ENCODE measurements at places on chromosomes 1 and 21.

DNA sequence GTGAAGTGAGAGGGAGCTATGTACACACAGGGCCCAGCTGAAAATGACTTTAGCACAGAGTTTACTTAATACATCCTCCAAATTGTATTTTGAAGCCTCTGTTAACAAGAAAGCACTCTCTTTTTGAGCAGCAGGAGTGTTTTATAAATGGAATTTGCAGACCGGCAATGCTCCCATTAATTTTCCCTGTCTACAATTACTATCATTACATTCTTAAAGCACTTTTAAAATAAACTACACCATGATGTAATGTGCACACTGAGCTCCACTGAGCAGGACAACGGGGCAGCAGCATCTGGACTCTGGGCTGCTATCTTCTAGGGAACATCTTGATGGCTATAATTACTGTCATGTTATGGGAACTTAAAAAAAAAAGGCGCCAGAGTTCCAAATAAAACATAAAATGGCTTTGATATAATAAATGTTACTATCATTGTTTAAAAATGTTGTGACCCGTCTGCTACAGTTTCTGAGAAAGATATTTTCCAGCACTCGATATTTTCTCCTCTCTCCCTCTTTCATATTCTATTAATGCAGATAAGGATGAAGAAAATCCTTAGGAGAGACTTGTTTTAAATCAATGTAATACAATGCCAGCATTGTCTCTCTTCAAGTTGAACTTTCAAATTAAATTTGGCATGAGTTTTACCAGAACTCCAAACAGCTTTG, 150.9 kb downstream of the HLX start:
- DNase-seq, result no peak

DNA sequence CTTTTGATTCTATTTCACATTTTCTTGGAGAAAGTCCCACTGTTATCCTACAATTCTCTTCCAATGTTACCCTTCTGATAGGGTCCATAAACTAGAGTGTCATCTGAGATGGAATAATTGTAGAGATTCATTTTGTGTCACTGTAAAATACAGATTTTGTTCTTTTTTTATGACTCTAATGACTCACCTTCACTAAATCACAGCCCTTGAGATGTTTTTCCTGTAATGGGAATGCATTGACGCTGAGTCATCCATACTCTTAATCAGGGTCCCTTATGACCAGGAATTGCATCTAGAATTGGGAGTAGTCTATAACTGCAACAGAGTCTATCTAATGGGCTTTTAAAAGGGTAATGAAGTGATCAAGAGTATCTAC, 315.5 kb downstream of the TGFB2 start:
- no peak for DNase-seq

DNA sequence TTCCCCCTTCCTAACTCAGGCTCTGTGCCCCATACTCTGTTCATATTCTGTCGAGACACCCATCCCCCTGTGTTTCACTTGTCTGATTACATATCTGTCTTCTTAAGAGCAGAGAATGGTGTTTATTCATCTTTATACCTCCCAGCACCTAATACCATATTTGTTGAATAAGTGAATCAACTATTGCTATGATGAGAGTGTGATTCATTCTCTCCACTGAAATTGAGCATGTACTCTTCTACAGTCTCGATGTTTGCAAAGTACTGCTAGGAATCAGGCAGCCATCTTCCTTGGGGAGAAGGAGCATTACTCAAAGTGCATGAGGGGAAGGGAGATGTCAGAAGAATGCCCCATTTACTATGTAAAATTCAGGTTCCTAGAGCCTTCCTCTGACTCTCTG, 27.0 kb downstream of the TBX15 start:
- DNase-seq, result no peak

DNA sequence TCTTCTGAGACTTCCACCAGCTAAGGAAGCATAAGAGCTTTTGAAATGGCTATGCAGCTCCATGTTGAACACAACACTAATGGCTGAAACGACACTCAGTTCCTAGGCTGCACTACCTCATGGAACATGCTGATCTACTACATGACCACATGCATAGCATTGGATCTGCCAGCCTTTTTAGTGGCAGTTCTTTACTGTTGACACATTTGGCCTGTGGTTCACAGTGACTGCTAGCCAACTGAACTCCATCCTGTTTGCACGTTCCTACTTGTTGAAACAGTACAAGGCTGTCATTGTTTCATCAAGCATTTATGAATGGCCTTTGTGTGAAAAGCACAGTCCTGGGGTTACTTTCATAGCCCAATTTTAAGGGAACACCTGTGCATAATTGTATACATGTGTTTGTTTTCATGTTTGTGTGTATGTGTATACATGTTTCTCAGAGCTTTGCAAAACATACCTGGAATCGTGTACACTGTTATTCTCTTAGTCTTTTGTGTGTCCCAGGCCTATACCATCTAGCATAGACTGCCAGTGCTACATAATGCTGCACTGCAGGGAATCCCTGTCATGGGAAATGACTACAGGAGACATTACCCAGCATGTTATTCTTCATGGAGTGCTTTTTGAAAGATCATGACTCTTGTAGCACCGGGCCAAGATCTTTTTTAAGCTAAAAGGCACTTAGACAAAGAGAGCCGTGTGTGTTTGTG, 179.6 kb upstream of the ESRRG start:
- no peak for DNase-seq

GRCh38 chr1:52904927-52905698, 16.4 kb downstream of the ECHDC2 start:
- DNase-seq, result peak; percentile 49

- DNase-seq, result no peak
These were observed 52.6 kb downstream of the AHDC1 start for GRCh38 chr1:27551170-27551952.

GRCh38 chr1:180489976-180490375, 12.4 kb downstream of the ACBD6 start:
- DNase-seq, result no peak

GRCh38 chr1:46520063-46520911, 30.7 kb downstream of the DMBX1 start:
- no peak for DNase-seq

GRCh38 chr1:179706339-179706941, 36.7 kb upstream of the FAM163A start:
- DNase-seq, result peak; percentile 46

DNA sequence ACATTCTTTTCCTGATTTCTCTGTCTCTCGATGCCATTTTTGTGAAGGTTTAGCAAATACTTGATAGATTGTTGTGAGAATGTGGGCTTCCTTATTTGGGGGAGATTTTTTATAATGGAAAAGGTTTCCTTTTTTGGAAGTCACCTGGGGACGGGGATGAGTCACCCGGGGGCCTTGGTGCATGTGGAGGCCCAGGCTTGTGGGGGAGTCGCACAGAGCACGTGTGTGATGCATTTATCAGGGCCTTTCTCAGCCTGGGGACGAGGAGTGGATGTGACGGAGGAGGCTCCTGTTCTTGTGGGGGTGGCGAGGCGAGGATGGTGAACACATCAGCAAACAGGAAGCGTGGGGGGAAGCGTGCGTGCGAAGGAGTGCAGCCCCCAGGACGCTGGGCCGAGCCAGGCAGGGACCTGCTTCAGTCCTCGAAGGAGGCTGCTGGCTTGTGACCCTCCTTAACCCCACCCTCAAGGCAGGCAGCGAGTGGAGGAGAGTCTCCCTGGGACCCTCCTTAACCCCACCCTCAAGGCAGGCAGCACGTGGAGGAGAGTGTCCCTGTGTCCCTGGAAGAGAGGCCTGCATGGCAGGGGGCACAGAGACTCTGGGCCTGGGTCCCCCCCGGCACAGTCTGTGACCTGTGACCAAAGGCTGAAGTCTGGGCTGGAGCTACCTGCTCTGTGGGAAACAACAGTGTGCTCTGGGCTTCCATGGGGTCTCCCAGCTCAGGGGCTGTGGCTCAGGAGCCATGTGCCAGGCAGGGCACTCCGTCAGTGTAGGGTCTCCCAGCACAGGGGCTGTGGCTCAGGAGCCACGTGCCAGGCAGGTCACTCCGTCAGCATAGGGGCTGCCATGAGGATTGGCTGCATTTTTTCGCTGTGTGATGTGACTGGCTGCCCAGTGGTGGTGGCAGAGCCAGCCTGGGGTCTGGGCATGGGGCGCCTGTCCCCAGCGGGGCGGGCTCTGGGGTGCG, 57.2 kb downstream of the AGPAT3 start:
- DNase-seq, result peak; percentile 72

DNA sequence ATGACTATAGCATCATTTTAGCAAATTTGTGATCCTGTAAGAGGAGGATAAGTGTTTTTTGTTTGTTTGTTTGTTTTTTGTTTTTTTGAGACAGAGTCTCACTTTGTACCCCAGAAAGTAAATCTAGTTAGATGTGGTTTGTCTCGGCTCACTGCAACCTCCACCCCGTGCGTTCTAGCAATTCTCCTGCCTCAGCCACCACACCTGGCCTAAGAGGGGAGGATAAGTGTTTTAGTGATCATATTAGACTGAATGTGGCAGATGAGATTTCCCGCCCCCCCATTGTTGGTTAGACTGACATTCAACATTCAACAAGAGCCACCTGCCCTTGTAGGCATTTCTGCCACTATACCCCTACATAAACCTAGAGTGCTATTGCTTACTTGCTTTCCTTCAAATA, 98.5 kb downstream of the OSBPL9 start:
- no peak for DNase-seq

DNA sequence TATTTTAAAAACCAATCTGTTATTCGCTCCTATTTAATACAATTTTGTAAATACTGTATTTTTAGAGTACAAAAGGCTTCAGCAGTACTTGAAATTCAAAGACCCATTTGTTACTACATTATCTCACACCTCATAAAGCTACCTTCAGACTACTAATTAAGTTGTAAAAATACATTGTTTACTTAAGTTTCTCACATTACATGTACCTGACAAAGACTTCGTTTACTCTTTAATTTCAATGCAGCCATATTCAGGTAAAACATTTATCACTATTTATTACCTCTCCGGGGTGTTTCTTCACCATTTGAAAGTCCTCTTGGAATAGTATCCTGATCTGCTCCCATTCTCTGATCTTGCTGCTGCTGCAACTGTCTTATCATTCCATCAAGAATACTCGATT, 55.2 kb downstream of the BRWD1 start:
- no peak for DNase-seq

DNA sequence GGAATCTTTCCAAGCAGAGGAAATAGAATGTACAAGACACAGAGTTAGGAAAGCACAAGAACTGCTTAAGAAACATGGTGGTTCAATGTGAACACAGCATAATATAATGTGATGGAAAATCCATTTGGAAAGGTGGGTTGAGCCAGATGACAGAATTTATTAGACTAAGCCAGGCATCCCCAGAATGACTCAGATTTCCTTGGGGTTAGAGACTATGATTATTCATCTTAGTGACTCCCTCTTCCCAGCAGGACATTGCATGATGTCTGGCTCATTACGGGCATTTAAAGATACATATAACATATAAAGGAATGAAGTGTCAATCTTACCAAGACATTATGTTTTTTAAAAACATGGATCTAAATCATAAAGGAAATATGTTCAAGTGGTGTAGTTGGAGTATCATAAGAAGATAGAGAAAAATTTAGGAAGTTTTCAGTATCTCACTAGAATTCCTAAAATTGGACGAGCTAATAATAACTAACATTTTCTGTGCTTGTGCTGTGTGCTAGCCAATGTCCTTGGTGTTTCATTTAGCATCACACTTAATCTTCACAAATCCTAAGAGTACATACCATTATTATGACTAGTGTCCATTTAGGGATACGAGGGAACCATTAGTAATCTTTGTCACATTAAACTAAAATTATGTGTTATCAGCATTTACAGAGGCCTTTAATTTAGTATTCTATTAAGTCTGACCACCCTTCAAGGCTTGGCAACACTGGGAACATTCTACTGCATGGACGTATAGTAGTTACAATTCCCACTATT, 41.0 kb upstream of the ST6GALNAC5 start:
- DNase-seq, result no peak

DNA sequence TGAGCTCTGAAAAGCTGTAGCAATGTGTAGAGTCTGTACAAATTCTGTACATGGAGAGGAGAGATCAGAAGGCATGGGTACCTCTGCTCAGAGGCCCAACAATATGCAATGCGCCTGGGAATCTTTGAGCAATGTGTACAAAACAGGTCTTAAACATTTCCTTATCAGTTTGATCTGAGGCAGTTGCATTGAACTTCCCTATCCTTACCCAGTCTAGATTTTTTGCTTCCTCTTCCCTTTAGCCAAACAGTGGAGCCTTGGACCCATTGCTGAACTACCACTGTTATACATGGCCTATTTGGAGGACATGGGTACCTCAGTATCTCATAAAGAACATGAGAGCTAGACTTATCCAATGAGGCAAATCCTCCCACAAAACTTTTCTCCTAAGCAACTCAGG, 12.6 kb upstream of the MNDA start:
- no peak for DNase-seq

GRCh38 chr1:210900079-210900478, 233.9 kb downstream of the KCNH1 start:
- no peak for DNase-seq

GRCh38 chr1:177311586-177311985, 140.8 kb downstream of the BRINP2 start:
- no peak for DNase-seq

DNA sequence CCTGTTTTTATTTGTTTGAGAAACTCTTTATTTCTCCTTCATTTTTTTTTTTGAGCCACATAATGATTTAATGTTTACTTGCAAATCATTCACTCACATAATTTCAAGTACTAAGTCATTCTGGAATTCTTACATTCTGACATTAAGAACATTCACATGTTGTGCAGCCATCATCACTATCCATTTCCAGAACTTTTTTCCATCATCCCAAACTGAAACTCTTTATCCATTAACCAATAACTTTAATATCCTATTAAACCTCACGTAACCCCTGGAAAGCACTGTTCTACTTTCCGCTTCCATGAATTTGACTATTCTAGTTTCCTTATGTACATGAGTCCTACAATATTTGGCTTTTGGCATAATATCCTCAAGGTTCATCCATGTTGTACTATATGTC, 52.5 kb upstream of the TEKT2 start:
- no peak for DNase-seq

DNA sequence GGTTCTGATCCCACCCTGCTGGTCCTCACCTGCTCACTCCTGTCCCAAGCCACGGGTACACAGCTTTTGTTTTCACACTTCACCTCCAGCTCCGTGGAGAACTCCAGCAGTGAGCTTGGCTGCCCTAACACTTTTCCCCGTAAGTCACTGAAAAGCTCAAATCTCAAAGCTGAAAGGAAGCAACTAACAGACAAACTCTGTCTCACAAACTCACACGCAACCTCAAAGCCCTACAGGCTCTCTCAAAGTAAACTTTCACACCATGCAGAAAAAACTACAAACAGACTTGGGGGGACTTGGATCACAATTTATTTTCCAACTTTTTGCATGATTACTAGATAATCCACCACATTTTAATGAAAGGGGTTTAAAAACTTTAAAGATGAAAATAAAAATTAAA, 88.3 kb downstream of the AK5 start:
- DNase-seq, result no peak

GRCh38 chr1:200912737-200913407, 18.2 kb downstream of the INAVA start:
- no peak for DNase-seq

- DNase-seq, result no peak
These were observed 36.7 kb upstream of the HAO2 start for GRCh38 chr1:119331915-119332314.

- DNase-seq, result no peak
These were observed 18.9 kb downstream of the SPATA46 start for GRCh38 chr1:162357681-162358266.

- no peak for DNase-seq
These were observed 26.9 kb downstream of the NENF start for GRCh38 chr1:212459656-212460055.

Data from activated T-cell treated with anti-CD3 and anti-CD28 coated beads, Interleukin-2, amount 50 U/mL, for 48 hours (primary cell).